CD4-positive, alpha-beta T cell treated with Interleukin-6 for 4 hours (primary cell): ENCODE measurements at places on chromosomes 7 and 10.
A peak's percentile ranks its signal among the peaks of the same experiment; 100 is the strongest.

DNA sequence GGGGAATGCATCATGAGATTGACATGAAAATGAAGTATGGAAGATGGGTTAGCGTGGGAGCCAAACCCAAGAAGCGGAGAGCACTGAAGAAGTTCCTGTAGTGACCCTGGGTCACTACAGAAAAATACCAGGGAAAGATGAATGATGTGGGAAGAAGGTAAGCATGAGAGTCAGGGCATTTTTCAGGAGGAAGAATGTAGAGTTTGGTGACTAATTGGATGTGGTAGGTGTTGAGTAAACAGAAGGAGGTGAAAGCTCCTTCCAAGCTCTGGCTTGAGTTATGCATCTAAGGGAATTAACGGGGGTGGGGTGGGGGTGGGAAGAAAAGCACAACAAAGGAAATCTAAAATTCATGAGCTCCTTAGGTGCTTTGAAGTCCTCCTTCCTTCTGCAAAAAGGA lies 238.1 kb upstream of the AOAH start:
- no peak for DNase-seq

- DNase-seq, result no peak
Measured at GRCh38 chr10:43151371-43151770, 13.1 kb downstream of the CSGALNACT2 start.

GRCh38 chr10:3396116-3396515 lies 223.5 kb upstream of the PITRM1 start:
- no peak for DNase-seq

GRCh38 chr10:94546049-94546900 lies 687 bp downstream of the HELLS start:
- DNase-seq, result no peak

DNA sequence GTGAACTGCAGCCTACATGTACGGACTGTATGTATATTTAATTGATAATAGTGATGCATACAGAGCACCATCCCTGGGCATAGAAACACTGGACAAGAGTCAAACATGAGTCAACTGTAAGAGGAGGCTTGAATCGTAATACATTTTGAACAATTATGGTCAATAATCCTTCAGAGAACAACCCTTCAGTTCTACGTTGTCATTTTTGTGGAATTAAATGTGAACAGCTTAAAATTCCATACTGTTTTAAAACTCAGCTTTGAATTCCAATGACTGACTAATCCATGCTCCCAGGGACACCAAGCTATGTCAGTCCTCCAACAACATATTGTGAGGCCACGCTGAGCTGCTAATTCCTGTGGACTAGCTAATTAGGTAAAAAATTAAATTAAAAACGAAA lies 41.5 kb upstream of the KMT2E start:
- no peak for DNase-seq

DNA sequence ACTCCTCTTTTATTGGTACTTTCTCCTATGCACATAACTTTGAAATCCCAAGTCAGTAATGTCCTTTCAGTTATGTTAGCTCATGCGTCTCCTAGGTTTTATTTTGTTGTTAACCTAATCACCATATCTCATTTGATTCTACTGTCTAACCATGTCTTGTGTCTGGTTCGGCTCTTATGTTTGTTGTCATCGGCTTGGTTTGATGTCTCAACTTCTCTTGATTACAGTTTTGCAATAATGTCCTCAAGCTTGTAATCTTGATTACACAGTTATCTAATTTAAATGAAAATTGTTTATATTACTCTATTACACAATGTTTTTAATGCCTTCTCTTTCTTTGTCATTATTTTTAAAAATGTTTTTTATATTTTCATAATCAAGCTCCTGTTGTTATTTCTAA lies 35.9 kb upstream of the SEMA3A start:
- DNase-seq, result no peak

DNA sequence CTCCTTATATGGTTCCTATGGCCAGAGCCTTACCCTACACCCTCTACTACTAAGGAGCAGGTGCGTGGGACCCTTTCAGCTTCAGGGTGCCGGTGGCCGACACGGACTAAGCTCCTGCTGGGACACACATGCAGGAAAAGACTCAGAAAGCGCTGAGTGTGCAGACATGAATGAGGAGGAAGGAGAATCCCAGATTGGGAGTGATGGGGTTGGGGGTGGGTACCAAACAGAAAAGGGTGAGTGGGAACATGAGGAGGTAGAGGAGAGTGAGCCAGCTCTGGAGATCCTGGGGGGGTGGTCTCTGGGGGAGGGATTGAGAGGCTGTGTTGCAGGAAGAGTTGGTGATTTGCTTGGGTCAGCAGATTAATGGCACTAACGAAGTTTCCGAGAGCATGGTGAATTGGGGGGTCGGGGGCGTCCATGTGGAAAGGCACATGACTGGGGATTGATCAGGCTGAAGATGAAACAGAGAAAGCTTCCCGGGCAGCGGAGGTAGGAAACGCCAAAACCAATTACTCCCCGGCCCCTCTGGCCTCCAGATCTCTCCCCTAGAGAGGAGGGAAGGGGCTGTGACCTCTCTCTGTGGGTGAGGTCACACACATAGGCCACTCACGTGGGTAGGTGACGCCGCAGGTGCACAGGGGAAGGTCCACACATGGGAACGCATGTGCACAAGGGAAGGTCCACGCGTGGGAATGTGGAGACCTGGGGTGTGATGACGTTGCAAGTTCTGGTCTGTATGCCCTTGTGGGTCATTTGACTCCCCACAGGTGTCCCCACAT lies 37.9 kb upstream of the SLF2 start:
- no peak for DNase-seq

GRCh38 chr10:132349766-132350165 lies 17.8 kb downstream of the LRRC27 start:
- no peak for DNase-seq

- no peak for DNase-seq
Measured at GRCh38 chr10:32049113-32049512, 7.1 kb downstream of the KIF5B start.

DNA sequence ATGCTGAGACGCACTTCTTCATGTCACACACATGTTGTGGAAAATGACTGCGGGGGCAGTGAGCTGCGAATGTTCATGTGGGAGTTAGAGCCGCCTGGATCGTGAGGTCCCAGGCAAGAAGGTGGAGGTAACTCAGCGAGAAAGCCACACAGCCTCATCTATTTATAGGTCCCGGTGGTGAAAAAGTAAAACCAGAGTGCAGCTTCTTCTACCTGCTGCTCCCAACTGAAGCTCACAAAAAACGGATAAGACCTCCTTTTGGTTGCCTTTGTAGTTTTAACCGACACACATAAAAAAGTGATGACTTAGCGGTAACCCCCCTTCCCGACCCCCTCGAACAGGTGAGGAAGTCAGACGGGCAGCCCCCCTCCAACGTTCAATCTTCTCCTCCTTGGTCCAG lies 276.9 kb downstream of the GATA3 start:
- DNase-seq, result peak; percentile 28

GRCh38 chr7:77903597-77903996 lies 105.0 kb downstream of the PHTF2 start:
- no peak for DNase-seq

DNA sequence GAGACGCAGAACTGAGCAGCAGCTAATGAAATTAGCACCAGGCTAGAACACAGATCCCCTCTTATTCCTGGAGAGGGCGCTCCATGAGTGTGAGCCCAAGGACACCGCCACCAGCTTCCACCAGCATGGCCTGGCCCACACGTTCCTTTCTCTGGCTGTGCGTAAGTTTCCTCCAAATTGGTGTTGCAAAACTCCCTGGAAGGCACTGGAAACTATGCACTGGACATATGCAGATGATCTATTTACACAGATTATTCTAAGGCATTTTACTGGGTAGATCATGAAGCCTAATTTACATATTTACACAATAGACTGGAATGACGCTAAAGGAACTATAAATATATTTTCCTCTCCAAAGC lies 455.6 kb upstream of the FOXK1 start:
- DNase-seq, result no peak

DNA sequence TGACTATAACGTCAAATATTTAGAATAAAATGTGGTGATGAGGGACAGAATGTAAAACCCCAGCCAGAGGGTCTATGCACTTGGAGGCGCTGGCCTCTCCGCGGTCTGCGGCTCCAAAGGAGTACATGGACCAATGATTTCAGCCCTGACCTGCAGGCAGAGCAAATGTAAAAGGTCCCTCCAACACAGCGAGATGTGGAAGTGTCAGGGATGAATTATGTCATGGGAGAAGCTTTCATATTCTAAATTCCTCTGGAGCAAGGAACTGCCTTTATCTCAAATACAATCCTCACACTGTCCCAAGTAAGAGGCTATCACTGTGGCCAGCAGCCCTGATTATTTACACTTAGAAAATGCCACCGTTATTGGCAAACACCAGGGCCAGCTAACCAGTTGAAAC lies 139.4 kb downstream of the GFRA1 start:
- no peak for DNase-seq

DNA sequence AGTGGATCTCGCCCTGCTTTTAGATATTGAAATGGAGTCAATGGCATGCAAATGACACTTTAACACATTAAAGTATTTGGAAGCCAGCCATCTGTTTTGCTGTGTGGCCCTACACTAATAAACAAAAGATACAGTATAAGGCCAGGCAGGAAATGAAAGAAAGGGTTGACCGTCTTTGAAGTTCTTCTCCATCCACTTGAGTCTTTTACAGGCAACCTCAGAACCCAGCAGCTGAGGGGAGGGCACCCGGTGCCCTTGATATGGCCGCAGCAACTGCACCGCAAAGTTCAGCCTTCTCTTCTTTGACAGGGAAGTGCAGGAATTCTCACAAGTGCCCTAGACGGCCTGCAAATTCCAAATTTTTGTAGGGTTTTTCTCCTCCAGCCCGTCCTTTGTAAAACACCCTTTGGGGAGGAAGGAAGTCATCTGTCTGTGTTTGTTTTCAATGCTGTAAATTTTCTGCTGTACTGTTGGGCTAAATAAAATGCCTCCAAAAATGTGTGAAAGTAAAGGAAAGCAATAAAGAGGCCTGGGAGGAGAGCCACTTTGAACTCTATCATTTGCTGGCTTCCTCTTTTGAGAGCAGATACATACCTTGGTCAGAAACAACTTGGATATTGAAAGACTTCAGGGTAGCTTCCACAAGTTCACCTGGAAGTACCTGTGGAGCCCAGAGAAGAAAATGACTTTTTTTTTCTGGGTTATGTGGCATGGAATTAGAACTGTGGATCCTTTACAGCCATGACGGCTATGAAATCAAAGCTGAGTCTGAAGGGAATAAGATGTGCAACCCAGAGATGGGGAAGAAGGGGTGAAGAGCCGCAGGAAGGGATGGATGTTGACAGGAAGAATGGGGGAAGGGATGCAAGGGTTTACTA lies 3.6 kb downstream of the HOXA1 start:
- DNase-seq, result no peak

GRCh38 chr7:133958822-133959221 lies 168.3 kb upstream of the LRGUK start:
- no peak for DNase-seq

GRCh38 chr10:67804395-67804678 lies 33.7 kb downstream of the DNAJC12 start:
- no peak for DNase-seq

DNA sequence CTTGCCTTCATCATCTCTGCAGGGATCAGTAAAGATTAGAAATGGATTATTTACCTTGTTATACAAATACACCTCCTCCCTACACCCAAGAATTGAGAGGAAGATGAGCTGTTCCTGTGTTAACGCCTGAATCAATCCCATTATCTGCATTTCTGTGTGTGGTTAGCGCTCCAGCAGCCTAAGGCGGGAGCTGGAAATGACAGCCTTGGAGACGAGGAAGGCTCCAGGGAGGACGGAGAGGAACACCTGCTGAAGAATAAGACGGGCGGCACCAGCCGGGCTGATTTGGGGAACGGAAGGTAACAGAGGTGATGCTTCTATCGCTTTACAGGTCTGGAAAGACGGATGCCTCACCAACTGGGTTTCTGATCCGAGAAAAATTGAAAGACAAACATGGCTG lies 34.2 kb upstream of the DDC start:
- DNase-seq, result no peak

DNA sequence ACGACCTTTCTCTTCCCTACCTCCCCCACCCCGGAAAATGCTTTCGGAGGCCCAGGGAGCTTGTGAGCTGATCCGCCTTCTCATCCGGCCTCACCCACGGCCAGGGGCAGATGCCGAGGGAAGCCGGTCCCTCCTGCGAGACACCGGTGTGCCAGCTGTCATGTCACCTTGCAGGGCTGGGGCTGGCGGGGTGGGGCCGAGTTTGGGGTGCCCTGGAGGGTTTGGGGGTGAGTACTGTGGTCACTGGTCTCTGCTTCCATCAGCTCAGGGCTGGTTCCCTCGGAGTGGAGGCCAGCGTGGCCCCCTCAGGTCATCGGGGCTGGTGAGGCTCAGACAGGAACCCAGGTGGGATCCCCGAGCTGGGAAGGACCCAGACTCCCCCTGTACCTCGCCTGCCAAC lies 48.7 kb downstream of the RCC1L start:
- no peak for DNase-seq

DNA sequence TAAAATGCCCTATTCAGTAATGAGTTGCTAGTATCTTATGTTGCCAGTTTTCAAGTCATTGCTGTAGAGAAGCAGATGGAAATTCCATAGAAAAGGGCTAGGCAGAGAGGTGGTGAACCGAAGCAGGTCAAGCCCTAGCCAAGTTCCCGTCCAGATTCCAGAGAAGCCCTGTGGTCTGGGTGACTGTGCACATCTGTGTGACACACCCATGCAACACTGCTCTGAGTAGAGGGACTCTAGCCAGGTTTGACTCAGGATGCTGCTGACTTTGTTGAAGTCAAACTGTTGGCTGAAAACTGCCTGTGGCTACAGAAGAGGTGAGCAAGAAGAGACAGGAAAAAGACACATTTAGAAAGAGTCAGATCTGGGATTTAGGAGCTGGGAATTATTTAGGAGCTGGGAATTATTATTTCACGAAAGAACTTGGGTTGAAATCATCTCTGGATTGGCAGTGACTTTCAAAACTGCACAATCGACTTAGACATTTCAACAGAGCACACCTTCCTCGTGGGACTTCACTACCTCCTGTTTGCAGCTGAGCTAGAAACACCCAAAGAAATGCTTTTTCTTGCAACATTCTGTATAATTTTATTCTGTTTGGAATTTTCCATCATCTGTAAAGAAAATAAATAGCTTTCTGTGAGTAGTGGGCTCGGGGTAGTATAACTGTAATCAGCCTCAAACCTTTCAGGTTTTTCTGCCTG lies 149.1 kb upstream of the PRKCQ start:
- DNase-seq, result no peak

DNA sequence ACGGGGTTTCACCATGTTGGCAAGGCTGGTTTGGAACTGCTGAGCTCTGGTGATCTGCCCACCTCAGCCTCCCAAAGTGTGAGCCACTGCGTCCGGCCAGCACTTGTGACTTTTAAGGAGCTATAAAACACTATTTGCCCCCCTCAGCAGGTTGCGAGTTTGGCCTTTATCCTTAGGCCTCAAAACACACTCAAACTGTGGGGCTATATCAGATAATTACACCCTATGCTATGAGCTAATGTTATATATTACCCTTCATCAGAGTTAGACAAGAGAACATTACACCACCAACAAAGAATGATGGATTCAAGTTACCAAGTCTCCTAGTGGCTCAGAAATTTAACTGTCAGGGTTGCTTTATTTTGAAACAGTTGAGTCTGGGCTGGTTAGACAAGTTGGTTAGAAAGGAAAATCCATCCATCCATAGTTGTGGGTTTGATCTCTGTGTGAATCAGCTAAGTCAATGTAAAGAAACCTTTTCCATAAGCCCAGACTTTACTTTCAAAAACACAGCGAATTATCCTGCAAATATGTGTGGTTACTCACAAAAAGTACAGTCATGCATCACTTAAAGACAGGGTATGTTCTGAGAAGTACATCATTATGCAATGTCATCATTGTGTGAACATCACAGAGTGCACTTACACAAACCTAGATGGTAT lies 115.8 kb downstream of the SEMA3D start:
- DNase-seq, result no peak

- peak; percentile 84 for DNase-seq
Measured at GRCh38 chr7:134750083-134751062, 29.1 kb upstream of the CALD1 start.

- DNase-seq, result no peak
Measured at GRCh38 chr10:21100190-21100589, 203.1 kb upstream of the NEBL start.
